ENCODE measurements at places on chromosomes 3 and 15.

- no peak for DNase-seq
These were observed 20.5 kb downstream of the IL1RAP start for GRCh38 chr3:190534386-190534785.

- DNase-seq: peak; percentile 38
These were observed 6.4 kb downstream of the CELSR3 start for GRCh38 chr3:48656061-48656840.

- no peak for DNase-seq
These were observed 28.8 kb upstream of the PROK2 start for GRCh38 chr3:71813704-71814103.

- no peak for DNase-seq
These were observed 97.1 kb downstream of the RBPMS2 start for GRCh38 chr15:64678126-64678819.

GRCh38 chr3:195208183-195208582 lies 62.8 kb downstream of the XXYLT1 start:
- no peak for DNase-seq

DNA sequence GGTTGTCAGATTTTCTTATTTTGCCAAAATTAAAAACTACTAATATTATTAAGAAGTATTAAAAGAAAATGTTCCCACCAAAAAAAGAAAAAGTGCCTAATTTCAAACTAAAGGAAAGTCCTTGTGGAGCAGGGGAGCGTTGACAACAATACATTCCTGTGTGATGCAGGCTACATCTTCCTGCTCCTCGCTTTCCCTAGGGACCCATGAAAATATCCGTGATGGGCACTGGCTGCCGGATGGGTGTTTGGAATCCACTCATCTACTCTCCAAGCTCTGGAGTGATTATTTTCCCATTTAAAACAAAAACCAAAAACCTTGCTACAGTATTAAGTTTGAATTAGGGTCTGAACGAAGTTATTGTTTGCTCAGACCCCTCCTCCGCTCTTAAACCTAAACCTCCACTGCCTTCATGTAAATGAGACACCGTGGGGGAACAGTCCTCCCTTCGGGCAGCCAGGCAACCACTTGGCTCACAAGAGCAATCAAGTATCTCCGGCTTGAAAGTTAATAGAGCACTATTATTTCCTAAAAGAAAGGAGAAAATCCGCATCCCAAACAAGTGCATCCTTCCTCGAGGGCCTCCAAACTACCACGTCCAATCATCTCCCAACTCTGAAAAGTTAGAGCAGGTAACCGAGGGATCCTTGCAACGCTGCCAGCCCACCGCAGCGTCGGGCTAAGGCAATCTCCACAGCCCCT lies 1.5 kb downstream of the ITGB5 start:
- no peak for DNase-seq

- DNase-seq: no peak
These were observed 415.5 kb upstream of the ARPP21 start for GRCh38 chr3:35223632-35224394.

DNA sequence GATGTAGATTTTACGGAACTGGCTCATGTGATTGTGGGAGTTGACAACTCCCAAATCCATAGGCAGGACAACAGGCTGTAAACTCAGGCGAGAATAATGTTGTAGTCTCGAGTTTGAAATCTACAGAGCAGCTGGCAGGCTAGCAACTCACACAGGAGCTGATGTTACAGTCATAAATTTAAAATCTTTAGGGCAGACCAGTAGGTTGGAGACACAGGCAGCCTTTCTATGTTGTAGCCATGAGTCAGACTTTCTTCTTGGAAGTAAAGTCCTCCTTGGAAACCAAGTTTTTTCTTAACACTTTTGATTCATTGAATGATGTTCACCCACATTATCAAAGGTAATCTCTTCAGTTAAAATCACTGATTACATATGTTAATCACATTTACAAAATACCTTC lies 89.1 kb upstream of the ALCAM start:
- no peak for DNase-seq

- no peak for DNase-seq
These were observed 516.8 kb upstream of the PROK2 start for GRCh38 chr3:72301779-72302178.

GRCh38 chr3:141050576-141051442 lies at the start of gene SPSB4:
Gene SPSB4, plus strand, starts transcription at chr3:141051347. Its CDS starts 14,758 bp downstream, at chr3:141066105.
- DNase-seq: no peak

DNA sequence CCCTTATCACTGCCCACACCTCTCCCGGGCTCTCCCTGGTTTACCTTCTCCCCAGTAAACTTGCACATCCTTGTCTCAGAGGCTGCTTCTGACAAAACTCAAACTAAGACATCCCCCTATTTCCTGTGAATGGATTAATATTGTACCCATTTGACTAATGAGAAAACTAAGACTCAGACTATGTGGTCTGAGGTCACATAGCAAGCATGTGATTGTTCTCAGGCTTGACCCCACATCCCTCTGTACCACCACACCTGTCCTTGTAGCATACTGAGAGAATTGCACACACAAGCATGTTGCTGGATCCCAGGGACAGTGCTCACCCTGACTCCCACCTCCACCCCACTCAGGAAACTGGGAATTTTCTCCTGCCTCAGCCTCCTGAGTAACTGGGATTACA lies 90.7 kb upstream of the HES1 start:
- no peak for DNase-seq

GRCh38 chr3:50154476-50154839 lies 666 bp upstream of the SEMA3F start:
- no peak for DNase-seq

- no peak for DNase-seq
These were observed 11.0 kb upstream of the ILDR1 start for GRCh38 chr3:122033023-122033422.

- no peak for DNase-seq
These were observed 602.4 kb upstream of the MDFIC2 start for GRCh38 chr3:70914862-70915261.

DNA sequence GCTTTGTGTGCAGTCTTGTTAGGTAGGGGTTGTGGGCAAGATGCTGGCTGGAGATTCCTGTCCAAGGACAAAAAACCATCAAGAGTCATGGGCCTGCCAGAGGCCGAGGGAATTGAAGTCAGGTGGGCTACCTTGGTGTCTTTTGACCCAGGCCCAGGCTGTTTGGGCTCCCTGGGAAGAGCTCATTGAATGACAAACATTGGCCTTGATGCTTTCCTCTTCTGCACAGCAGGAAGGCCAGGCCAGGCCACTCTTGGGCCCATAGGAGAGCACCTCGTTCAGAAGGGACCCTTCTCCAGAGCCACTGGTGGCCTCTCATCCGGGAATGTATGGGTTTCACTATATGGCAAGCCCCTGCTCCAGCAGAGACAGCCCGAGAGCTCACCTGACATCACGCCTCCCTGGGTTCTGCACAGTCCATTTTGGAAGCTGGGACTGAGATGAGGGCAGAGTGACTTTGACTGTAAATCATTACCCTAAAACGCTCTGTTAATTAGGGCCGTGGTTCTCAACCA lies 169.1 kb downstream of the NSMCE3 start:
- DNase-seq: no peak

DNA sequence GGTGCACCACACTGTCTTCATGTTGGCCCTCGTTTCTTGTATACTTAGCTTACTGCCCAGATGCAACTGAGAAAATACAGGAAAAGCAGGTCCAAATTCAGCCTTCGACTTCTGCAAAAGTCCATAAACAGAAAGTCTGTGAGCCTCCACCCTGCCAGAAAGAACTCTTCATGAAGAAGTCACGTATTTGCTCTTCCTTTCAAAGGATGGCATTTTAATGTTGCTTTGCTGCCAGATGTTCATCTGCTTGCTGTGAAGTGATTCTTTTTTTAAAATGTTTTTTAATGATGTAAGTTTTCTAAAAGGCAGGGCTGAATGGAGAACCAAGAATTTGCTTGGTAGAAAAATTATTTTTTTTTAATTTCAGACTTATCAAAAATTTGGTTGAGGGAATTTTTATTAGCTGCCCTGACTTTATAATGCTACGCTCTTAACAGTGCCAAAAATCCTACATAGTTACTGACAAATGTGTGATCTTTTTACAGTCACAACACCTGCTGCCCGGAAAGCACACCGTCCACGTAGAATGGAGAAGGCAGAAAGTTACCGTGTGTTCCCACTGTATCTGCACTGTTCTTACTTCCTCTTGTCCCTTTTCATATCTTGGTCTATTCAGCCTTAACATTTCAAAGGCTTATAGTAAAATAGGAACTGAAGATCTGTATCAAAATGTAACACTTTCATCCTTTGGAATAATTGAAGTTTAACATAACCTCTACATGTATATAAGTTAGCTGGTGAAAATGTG lies 136.3 kb downstream of the LRRC28 start:
- no peak for DNase-seq

GRCh38 chr3:106860182-106860581 lies 517.1 kb upstream of the CCDC54 start:
- DNase-seq: no peak

GRCh38 chr3:85120879-85121278 lies 162.1 kb downstream of the CADM2 start:
- DNase-seq: no peak

DNA sequence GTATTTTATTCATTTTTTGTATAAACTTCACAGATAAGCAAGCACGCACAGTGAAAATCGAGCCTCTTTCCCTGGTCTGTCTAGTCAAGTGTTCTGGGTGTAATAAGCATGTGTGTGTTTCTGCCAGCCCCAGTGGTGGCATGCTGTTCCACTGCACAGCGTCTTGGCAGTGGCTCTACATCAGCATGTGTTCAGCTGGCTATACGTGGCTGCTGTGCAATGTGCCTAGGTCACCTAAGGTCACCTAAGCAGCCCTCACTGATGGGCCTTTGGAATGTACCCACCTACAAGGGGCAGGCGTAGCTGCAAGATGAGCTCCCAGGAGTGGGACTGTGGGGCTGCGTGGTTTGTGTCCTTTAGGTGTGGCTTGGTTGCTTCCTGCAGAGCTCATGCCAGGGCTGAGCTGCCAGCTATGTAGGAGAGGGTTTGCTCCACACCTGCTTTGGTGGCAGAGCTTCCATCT lies 4.9 kb downstream of the LIMD1 start:
- DNase-seq: peak; percentile 43

GRCh38 chr3:8503871-8504610 lies 2.4 kb downstream of the LMCD1 start:
- no peak for DNase-seq

DNA sequence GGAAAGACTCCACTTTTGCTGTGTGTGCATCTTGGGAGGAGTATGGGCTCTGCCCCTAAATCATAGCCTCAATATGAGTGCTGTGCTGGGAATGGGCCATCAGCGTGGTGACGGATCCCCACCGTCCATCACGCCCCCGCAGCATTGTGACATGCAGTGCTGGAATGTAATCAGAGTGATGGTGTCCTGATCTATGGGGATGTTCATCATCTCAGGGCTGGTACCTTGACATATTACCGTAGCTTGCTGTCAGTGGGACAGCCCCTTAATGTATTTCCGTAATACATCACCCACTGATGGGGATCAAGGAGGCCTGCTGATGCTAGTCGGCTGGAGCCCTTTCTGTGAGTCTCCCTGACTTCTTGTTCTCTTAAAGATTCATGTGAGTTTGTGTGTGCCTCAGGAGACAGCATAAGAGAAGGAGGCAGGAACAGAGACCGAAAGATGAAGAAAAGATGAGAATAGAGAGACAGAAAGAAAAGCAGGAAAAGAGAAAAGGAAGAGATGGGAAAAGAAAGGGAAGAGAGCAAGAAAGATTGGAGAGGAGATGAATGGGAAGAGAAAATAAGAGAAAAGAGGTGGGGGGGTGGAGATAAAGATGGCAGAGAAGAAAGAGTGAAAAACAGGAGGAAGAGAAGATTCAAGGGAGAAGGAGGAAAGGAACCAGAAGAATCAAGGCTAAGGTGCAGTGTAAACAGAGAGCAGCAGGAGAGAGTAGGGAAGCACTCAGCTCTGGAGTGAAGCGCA lies 183.7 kb downstream of the RPLP1 start:
- no peak for DNase-seq

DNA sequence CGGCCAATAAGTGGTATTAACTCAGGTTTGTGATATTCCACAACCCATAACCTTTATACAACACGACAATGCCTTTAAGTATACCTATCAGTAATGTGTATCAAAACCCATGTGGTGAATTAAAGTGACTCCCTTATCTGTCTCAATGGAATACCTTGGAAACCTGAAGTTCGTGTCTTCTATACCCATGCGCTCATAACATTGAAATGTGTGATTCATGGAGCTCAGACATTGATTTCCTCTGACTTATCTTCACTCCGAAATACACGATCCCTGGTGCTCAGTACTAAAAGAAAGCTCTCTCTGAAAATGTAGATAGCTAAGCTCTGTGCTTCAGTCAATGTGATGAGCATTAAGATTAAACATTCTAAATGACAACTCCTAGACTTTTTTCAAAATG lies 140.3 kb downstream of the TBC1D5 start:
- no peak for DNase-seq

GRCh38 chr3:123884203-123884831 lies at the start of gene MYLK:
Gene MYLK, minus strand, starts transcription at chr3:123884332. Its CDS starts 90,491 bp downstream, at chr3:123793841.
- DNase-seq: peak; percentile 4

DNA sequence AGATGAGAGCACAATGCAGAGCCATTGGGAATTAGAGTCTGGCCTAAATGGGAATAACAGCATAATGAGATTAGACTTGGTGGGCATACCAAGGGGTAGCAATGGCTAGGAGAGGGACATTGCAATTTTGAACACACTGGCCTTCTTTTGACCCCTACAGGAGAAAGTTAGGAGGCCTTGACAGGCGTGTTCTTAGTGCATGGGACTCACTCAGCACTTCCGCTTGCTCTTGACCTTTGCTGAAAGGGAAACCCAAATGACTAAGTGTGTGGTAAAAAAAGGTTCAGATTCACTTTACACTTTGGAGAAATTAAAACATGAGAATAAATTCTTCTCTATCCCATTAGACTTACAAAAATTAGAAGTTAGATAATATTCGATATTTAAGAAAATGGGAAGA lies 317.4 kb downstream of the DIPK2A start:
- DNase-seq: no peak

DNA sequence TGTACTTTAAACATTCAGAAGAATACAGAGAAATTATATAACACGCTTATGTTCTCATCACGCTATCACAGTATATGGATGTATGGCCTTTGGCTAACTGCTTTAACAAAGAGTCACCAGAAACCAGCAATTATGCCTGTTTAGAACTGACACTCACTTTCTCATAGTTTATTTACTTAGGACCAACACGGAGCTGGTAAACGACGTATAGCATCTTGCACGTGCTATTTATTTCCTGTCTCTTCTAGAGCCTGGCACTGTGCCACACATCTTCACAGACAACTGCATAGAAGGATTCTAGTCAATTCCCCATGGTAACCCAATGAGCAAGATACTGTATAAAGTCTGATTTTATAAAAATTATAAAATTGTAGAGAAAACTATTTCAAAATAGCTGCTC lies 43.6 kb downstream of the TBC1D2B start:
- no peak for DNase-seq

DNA sequence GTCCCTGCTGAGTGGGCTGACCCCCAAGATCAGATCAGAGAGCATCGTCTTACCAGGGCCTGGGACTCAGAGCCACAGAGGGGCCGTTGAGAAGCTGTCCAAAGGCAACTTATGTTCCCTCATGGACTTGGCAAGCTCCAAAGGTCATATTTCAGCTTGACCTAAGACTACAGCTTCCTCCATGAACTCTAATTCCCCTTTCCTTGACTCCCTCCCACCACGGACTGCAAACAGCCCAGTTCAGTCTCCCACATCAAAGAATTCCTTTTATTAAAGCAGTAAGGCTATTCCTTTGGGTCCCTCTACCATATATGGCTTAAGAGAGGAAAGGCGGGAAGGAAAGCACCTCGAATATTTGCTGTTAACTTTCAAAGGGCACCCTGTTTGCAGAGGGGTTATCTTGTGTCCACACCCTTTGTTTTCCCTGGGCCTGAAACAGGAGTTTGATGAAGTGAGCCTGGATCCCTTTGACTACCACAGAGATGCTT lies 146.1 kb upstream of the THBS1 start:
- no peak for DNase-seq

- no peak for DNase-seq
These were observed 3.9 kb downstream of the RPL35A start for GRCh38 chr3:197953881-197954280.
